Smooth muscle cell of the brain vasculature (primary cell): ENCODE measurements at places on chromosomes 5 and 9.

DNA sequence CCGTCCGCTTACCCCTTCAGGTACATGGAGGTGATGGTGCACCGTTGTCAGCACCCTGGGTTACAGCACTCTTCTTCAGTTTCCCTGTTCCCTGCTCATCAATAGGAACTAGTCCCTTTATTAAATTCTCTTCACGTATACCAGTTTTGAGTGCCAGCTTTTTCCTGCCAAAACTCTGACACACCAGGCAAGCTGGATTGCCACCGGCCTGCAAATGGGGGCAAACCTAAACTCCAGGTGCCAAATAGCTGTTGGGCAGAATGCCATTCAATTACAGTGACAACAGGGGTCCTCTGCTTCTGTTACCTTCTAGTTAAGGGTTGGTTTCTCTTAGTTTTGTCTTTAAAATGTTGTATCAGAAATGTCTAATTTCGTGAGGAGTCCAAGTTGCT, 400.4 kb downstream of the OSTF1 start:
- no peak for DNase-seq

GRCh38 chr5:135462304-135462703, 10.2 kb upstream of the TIFAB start:
- DNase-seq = no peak

DNA sequence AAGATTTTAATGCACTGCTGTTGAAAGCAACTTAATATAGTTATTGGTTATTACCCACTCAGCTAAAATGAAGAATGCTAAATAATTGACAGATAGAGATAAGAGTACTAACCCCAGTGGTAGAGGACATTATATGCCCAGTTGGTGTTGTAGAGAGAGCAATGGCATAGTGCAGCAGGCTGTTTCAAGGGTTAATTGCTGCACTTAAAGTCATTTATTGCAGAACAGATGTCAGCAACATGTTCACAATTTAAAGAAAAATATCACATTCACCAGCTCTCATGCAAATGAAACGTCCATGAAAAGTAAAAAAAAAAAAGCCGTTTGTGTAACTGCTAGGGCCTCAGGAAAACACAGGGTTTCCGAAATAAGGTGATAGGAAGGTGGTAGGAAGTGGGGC, 254.6 kb downstream of the MTRR start:
- no peak for DNase-seq

DNA sequence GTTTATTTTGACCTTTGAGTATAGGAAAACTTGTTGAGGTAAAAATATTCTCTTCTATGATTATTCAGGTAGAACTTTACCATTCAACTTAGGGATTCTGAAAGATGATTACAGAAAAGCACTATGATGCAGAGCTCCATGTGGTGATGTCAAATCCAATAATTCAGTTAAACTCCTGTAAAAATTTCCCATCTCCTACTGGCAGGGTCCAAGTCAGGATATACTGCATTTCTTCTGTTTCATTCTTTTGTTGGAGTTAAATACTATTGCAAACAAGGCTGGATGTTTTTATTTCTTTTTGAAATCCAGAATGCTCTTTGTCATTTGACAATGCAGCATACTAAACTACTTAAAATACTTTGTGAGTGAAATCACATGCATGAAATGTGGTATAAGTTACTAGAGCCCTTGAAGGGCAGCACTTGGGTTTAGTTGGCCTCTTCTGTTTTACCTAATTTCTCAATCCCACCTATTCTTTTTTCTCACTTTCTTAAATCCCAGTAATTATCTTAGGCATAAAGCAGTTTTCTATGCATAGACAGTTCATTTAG, 204.5 kb downstream of the FBXL7 start:
- no peak for DNase-seq

GRCh38 chr5:133398646-133399101, 213.7 kb downstream of the FSTL4 start:
- DNase-seq = no peak

GRCh38 chr9:123378025-123378424, 22.0 kb downstream of the CRB2 start:
- DNase-seq = no peak

DNA sequence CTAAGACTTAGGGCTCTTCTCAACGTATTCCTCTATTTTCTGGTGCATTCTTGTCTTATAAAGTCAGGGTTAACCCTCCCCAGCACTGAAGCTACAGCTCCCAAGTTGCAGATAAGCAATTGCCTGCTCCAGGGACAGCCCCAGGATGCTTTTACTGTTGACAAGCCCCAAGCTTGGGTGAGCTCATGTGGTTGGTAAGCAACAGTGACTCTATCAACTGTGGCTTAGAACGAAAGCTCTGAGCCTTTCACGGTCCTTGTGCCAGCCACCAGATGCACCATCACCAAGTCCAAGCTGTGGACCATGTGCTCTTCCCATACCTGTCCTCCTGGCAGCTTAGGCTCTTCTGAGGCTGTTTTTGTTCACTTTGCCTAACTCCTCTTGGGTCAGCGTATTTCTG, 13.5 kb downstream of the ADRB2 start:
- no peak for DNase-seq

- DNase-seq = peak; percentile 88
Measured at GRCh38 chr5:38809388-38810359, 36.1 kb upstream of the OSMR start.

- DNase-seq = no peak
Measured at GRCh38 chr5:74587890-74588289, 52.6 kb downstream of the ENC1 start.

DNA sequence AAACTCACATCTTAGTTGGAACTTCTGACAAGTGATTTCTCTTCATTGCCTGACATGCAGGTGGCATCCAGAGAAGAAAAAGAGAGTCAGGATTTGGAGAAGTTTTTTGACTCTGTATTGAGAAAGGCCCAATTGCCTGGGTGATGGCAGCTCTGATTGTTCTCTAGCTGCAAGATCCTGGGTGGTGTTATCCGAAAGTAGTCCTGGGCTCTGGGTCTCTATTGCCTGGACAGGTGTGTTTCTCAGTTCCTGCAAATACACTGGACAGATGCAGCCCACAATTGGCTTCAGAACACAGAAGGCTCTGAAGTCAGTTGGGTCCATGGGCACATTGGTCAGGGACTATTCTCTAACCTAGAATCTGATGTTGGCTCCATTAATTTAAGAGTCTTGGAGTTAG, 67.4 kb downstream of the RGS3 start:
- no peak for DNase-seq

DNA sequence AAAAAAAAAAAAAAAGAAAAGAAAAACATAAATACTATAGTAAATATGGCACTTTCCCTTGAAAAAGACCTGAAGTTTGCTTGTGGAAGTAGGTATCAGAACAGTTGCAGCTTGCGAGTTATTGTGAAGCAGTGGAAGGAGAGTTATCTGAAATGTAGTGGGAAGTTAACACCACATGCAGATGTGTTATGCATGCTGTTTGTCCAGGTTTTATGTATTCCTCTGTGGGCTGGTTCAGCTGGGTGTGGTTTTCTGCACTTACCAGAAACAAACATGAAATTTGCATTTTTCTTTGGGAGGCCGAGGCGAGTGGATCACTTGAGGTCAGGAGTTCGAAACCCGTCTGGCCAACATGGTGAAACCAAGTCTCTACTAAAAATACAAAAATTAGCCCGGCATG, 42.1 kb upstream of the CTNNA1 start:
- no peak for DNase-seq

DNA sequence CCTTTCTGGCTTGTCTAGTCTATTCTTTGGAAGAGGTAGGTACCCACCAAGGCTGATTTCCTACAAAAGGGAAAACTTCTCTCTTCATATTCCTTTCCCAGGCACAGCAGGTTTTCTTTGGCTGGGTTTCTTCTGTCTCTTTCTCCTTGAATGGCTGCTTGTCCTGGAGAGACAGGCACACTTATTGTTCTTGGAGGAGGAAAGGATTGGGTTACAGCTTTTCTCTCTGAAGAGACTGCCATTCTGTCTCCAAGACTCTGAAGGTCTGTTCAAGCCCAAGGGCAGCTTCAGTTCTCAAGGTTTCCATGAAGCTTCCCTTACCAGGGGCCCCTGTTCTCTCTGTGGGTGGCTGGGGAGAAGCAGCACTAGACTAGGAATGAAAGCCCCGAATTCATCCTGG, 33.9 kb downstream of the ACTBL2 start:
- no peak for DNase-seq

- no peak for DNase-seq
Measured at GRCh38 chr5:145619806-145620310, 215.3 kb downstream of the PRELID2 start.

DNA sequence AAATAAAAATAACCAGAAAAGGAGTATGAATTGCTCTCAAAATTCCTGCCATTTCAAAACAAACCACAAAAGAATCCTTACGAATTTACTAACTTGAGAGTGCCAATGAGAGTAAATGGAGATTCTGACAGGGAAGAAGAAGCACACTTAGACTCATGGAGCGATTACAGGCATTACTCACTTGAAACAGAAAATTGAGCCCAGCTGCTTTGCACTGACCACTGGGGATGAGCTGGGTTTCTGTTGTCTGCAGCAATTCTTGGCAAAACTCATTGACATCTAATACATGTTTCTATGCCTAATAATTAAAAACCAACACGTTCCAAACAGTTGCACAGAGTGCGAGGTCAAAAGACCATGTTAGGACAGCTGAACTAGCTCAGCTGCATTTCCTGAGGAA, 731.6 kb downstream of the DNAH5 start:
- no peak for DNase-seq
